Suprapubic skin (tissue), 4 donors: ENCODE measurements at places on chromosomes 3 and 15. TPM values are rescaled to one million over a fixed set of nuclear protein-coding genes. Genes with fewer than 3 reads are reported as not detected.

Gene NR1I2
- total RNA-seq: not detected

Gene CCR4
- total RNA-seq: 0.34 TPM

DNA sequence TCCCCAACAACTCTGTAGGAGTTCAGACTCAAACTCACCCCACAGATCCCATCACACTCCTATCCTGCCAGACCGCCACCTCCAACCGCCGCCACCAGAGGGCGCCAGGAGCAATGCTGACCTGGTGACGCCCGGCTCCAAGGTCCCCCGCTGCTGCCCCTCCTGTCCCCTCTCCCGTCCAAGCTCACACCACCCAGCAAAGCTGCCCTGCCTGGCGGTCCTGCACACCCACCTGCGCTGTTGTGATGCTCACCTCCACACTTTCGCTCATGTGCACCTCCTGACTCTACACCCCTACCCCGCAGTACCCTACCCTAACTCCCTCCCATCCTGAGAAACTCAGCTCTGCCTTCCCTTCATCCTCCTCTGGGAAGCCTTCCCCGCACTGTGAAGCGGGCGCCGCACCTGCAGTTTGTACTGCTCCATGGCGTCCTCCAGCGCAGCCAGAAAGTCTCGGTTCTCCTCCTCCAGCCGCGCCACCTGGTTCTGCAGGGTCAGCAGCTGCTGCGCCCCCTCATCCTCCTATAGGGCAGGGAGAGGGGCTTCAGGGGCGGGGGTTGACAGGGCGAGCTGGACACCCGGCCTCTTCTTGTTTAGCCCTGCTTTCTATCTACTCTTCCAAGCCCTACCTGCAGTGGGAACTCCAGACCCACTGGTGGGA, 7.9 kb downstream of the KIF7 start:
- DNase-seq: peak; percentile 81

- no peak for DNase-seq
These were observed 90.6 kb downstream of the ATP10A start for GRCh38 chr15:25772500-25772899.

- DNase-seq: peak; percentile 20
These were observed 39.9 kb downstream of the RAB6B start for GRCh38 chr3:133855772-133856171.

GRCh38 chr3:139263798-139264197, 80.0 kb upstream of the MRPS22 start:
- DNase-seq: no peak

- no peak for DNase-seq
These were observed 93.1 kb downstream of the LRIG1 start for GRCh38 chr3:66407611-66408218.

GRCh38 chr3:5219216-5219615, 31.7 kb downstream of the EDEM1 start:
- no peak for DNase-seq

Gene EBLN2
- total RNA-seq: 2.3 TPM

Gene GP9
- not detected for total RNA-seq

- no peak for DNase-seq
These were observed 173.3 kb downstream of the IL20RB start for GRCh38 chr3:137131081-137131480.

Gene CELSR3
- 2.3 TPM for total RNA-seq

DNA sequence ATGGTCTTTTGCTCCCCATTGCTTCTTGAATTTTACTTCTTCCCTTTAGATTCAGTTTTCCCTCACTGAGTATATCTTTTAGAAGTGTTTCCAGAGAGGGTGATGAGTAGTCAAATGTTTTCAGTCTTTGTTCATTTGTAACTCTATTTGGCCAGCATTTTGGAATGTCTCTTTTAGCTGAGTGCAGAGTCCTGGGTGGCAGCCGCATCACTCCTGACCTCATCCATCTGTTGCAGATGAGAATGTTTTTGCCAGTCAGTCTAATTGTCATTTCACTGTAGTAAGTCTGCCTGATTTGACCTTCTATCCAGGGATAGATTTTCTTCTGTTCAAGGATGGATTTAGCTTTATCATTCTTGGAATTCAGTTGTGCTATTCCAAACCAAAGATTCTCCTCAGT, 7.3 kb downstream of the SRPRB start:
- DNase-seq: no peak

DNA sequence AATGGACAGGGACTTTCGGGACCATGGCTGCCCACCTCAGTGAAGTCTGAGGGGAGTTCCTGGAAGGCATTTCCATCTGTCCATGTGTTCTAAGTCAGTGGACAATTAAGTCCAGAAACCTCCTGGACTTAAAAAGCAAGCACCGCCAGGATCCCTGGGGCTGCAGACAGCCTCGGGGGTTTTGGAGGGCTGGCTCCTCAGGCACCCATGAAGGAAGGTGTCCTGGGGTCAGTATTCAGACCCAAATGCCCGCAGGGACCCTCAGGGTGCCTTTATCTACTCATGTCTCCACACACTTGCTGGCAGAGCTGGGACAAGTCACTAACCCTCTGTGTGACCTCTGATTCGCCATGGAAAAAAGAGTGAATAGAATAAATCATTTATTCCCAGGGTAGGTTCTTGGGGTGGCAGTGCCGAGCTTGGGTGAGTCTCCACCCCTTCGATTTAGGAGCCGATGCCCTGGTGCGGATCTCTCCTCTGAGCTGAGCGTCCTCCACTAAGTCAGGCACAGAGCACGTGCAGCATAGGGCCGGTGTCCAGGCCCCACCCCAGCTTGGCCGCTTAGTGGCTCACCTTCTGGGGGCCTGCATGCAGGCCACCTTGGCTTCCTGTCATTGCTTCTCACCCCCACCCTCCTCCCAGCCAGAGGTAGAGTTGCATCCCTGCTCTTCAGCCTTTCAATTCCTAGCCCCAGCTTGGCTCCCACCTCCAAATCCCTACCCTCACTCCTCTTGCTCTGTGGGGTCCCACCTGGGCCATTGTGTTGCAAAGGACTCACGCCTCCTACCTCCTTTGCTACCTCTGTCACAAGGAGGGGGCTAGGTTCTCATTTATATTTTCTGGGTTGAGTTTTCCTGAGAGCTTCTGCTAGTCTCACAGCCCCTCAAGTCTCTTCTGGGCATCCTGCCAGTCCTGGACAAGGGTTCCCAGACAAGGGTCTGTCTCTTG, 19.9 kb downstream of the SLC6A6 start:
- DNase-seq: no peak

- DNase-seq: no peak
These were observed 242.1 kb upstream of the TLE3 start for GRCh38 chr15:70339571-70340493.

Gene MYL3
- 1.4 TPM for total RNA-seq

DNA sequence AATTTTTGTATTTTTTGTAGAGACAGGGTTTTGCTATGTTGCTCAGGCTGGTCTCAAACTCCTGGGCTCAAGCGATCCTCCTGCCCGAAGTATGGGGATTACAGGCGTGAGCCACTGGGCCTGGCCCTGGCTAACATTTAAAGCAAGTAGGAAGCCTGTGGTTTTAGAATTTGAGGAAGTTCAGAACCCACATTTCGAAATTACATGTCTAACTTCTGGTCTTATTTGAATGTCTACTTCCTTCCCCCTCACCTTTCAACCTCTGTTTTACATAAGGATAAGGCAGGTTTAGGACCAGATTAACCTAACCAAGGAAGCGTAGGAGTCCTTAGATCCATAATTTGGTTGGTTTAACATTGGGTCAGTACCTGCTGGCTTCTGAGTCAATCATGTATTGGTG, 120.5 kb upstream of the PROK2 start:
- DNase-seq: no peak

DNA sequence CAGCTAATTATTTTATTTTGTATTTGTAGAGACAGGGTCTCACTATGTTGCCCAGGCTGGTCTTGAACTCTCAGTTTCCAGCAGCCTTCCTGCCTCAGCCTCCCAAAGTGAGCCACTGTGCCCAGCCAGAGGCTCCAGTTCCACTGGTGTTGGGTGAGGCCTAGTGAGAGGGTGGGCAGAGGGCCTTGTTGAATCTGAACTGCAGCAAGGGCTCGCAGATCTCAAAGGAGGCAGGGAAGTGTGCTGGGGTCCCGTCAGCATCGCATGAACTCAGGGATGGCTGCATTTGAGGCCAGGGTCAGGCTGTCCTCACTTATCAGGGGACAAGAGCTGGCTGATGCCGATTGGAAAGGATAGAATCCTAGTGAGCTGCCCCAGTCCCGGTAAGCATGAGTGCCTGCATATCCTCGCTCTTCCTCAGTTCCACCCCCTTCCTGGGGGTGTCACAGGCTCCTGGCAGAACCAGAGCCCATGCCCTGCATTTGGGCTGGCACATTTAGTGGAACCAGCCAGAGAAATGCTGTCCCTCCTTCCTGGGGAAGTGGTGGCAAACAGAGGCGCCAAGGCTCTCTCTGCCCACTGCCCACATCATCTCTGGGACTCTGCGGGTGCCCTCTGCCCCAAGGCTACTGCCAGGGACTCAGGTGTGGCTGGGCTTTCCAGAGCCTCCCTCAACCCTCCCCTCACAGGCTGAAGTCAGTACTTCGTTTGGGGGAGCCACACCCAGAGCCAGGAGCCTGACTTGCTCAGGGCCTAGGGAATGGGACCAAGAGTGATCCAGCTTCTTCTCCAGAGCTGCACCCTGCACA, 24.1 kb downstream of the ALS2CL start:
- DNase-seq: peak; percentile 45

DNA sequence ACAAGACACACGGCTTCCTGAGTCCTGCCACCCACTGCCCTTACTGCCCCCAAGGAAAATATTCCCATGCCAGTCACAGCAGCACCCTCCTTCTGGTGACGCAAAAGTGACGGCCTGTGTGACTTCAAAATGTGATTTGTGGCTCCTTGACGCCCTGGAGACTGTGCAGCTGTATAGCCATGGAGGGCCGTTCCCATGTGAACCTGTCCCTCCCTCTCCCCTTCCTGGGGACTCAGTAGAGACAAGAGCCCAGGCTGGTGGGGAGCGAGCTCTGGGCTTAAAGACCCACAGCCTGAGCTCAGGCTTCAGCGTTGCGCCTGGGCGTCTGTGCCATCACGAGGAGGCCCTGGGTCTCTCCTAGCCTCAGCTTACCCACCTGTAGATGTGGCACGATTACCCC, 78.2 kb downstream of the TOP2B start:
- no peak for DNase-seq

GRCh38 chr3:98259-98654, 98.3 kb upstream of the CHL1 start:
- DNase-seq: no peak

DNA sequence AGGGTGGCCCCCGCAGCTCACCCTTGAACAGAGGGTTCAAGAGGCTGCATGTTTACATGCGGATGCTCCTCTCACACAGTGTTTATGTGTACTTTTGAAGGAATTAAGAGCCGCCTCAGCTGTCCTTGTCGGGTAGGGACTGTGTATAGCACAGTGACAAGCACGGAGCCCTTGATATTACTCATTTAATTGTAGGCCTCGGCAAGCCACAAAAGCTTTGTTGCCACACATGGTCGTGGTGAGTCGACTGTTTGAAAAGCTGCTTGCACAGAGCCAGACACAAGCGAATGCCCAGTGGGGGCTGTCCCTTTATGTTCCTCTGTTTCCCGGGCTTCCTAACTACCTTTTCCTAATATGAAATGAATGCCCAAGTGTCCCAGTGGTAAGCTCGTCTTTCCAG, 4.5 kb downstream of the ESYT3 start:
- peak; percentile 16 for DNase-seq

DNA sequence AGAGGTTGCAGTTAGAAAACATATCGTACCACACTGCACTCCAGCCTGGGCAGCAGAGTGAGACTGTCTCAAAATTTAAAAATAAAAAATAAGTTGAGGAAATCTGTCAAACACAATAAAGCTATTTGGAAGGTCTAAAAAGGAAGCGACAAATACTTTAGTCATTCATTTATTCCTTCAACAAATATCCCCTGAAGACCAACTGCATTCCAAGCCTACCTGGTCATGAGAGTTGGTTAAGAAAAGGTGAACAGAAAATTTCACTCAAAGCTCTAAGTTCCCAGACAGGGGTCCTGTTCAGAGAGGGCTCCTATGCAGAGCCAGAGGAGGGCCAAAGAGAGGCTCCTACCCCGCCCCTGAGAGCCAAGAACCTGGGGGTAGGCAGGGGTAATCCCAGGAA, 15.4 kb upstream of the PRKAR2A start:
- no peak for DNase-seq

Gene RPN1
- 150 TPM for total RNA-seq

Gene IGF1R
- 118 TPM for total RNA-seq

DNA sequence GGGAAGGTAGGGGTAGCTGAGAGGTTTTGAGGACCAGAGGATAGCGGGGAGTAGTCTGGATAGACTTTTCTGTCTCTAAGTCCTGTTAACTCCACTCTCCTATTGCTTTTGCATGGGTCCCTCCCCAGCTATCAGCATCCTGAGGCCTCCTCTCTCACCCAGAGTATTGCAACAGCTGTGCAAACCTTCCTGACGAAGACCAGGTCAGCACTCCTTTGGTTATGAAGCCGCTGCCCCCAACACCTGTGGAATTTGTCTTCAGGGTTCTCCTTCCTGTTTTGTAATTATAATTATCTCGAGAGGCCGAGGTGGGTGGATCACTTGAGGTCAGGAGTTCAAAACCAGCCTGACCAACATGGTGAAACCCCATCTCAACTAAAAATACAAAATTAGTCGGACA, 24.8 kb downstream of the TYRO3 start:
- no peak for DNase-seq

DNA sequence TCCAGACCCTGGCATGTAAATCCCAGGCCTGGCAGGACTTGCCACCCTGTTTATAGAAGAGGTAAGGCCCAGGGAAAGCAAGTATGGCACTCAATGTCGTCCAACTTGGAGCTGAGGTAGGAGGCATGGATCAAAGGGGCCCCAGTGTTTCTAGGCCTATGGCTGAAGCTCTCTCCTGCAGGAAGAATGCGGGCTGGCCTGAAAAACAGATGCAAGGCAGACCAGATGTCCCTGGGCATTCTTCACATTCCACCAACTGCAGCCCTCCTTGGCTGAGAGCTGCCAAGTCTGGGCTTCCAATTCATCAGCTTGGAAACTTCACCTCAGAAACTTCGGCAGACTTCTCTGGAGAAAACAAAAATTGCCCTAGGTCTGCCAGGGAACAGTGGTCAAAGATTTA, 22.2 kb downstream of the MESD start:
- DNase-seq: peak; percentile 60

GRCh38 chr3:48528048-48528447, 24.1 kb upstream of the SHISA5 start:
- no peak for DNase-seq

- no peak for DNase-seq
These were observed 33.6 kb upstream of the PLSCR2 start for GRCh38 chr3:146502887-146503460.

GRCh38 chr3:47314056-47314764, 31.5 kb downstream of the KLHL18 start:
- DNase-seq: no peak
